ENCODE measurements at places on chromosomes 7 and 10.

DNA sequence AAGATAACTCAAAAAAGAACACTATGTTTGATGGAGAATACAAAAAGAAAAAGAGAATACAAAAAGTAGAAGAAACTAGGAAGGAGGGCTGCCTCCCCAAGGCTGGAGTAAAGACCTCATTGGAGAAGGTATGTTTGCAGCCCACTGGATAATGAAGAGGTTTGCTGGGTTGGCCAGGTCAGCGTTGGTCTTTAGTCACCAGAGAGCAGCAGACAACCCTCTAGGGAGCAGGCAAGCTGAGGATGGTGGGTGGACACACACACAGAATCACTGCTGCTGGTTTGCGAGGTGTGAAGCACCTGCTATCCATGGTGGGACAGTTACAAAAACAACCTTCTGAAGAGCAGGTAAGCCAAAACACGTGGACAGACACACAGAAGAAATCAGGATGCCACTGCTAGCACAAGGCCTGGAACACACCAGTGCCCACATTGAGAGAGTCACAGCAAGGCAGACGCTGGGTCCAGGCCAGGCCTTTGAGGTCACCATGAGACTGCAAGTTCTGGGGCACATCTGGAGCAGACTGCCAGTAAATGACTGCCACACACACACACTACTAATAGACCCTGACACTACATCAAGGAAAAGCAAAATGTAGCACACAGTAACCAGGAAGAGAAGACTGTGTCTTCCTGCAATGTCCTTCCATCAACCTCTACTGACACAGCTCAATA lies 43.0 kb downstream of the MTERF1 start:
- DNase-seq = no peak

DNA sequence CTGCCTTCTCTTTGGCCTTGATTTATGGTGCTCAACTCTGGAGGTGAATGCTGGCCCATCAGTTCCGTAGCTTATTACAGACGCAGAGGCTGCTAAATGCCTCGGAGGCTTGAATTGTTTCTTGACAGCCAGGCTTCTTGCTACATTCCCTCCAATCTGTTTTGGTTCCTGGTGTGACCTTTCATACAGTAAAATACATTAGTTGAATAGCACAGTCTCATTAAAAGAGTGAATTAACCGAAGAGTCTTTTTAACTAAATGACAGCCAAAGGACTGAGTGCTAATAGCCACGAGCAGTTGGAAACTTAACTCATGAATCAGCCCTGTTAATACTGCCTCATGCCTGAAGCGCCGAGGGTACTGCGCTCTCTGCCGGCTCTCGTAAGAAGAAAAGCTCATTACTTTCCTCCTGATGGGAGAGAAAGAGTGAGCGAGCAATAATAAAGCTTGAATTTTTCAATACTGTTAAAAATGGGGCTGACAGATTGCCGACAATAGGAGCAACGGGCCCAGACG lies 236.4 kb upstream of the GPR26 start:
- DNase-seq = no peak

GRCh38 chr7:11726794-11727155 lies 105.2 kb downstream of the THSD7A start:
- no peak for DNase-seq

GRCh38 chr10:46198516-46198915 lies 88.3 kb upstream of the ANTXRL start:
- DNase-seq = no peak

DNA sequence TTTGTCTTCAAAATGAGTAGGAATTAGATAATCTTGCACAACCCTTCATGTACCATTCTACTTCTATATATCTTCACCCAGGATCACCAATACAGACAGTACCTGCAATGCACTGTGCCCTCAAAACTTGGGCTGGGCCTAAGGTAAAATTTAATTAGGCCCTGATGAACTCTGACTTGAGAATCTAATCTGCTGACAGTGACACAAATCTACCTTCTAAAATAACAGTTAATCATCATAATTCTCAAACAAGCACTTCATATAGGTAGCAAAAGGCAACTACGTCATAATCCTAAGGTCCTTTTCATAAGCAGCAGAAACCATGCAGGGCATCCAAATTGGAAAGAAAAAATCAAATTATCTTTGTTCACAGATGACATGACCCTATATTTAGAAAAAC lies 4.1 kb downstream of the ZNF25 start:
- no peak for DNase-seq

Measured in activated CD4-positive, CD25-positive, alpha-beta regulatory T cell (primary cell).